ENCODE measurements at places on chromosomes 11 and 22.
A peak's percentile ranks its signal among the peaks of the same experiment; 100 is the strongest.

GRCh38 chr11:123188508-123189165 lies 6.4 kb downstream of the CLMP start:
- no peak for DNase-seq

- no peak for DNase-seq
Observed at GRCh38 chr22:37295213-37295886, 13.0 kb downstream of the CYTH4 start.

DNA sequence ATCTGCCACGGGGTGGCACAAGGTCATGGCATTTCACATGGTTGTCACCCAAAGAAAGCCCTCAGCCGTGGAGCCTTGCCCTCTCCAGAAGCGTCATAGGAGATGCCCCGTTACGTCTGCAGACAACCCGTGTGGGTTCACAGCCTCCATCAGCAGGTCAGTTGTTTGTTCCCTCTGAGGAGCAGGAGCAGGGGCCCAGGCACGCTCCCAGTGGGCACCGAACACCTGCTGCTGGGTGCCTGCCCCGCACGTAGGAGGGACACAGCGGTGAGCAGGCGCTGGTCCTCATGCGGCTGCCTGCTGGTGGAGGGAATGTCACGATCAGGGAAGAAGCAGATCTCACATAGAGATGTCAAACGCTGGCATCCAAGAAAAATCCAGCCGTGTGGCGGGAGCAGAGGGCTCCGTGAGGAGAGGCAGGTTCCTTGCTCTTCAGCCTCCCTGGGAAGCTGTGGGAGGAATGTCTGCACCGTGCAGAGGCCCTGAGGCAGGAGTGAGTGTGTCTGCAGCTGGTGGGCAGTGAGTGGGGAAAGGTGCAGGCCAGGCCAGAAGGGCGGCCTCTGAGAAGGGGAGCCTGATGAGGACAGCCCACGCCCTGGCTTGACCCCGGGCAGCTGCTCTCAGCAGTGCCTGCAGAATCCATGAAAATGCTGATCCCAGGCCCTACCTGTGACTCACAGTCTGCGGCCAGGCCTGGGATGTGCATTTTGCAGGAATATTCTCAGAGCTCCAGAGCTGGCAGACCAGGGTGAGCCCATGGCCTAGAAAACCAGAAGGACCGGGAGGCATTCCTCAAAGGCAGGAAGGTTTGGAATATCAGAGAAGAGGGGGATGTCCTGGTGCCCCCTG lies 36.4 kb upstream of the TH start:
- no peak for DNase-seq

GRCh38 chr22:38230108-38230825 lies 28.5 kb downstream of the MAFF start:
- DNase-seq, result peak; percentile 78

DNA sequence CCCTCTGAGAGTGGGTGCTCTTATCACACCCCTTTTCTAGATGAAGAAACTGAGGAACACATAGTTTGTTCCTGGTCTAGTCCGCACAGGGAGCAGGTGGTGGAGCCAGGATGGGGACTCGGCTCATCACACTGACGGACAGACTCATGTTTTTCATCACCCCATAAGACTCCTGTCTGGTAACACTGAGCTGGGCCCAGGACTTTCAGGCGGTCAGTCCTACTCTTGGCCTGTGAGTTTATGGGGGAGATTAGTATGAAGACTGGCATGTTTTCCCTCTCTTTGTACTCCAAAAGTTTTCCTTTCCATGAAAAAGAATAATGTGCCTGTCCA lies 160.8 kb downstream of the LDLRAD3 start:
- DNase-seq, result no peak

DNA sequence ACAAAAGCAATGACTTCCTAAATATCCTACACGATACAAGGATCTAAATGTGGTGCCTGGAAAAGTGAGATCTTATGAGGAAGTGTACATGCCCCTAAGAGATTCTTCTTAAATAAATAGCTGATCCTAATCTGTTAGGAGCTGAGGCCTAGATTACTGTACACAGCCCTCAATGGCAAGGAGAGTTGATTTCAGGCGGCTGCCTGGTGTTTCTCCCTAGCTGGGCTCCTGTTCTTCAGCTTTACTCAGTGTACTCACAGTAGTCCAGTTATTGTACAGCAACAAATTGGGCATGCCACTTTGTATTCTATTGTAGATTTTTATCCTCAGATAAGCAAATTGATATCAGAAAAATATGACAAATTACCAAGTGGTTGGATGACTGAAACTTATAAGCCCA lies 358.2 kb upstream of the PDGFD start:
- DNase-seq, result no peak

DNA sequence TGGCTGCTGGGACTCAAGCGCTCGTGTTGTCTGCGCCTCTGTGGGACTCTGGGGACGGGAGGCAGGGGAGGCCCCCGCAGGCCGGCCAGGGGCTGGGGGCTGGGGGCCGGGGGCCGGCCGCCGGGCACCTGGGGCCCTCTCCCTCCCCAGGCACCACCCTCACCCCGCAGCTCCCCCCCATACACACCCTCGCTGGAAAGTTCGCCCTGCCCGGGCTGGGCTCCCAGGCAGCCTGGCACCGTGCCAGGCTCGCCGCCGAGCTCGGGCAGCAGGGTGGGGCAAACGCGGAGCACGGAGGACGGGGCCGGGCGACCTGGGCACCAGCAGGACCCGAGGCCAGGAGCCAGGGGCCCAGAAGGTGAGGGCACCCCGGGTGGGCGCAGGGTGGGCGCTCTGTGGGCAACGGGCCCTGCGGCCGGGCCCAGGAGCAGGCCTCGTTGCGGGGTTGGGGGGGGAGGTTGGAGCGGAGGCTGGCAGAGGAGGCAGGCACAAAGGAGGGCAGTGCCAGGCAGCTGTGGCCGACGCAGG lies 76.7 kb upstream of the WNT7B start:
- peak; percentile 91 for DNase-seq

DNA sequence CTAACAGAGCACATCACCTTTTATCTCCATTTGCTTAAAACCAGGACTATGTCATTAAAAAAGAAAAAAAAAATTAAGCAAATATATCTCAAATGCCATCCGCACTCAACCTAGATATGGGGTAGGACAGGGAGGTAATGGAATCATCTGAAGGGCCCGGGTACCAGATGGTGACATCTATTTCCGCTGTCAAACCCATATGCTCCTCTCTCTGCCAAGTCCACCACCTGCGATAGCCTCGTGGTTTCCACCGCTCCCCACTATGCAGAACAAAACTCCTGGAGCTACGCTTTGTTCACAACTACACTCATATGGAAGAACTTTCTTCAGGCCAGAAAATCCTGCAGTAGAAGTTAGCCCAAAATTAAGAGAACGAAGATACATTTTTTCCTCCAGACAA lies 31.4 kb downstream of the FEZ1 start:
- no peak for DNase-seq

DNA sequence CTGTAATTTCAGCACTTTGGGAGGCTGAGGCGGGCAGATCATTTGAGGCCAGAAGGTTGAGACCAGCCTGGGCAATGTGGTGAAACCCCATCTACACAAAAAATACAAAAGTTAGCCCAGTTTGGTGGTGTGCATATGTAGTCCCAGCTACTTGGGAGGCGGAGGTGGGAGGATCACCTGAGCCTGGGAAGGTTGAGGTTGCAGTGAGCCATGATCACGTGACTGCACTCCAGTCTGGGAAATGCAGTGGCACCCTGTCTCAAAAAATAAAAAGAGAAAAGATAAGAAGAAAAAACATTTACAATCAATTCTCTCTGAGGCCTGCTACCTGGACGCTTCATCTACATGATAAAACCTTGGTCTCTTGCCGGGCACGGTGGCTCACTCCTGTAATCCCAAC lies 7.2 kb upstream of the CBL start:
- DNase-seq, result no peak

DNA sequence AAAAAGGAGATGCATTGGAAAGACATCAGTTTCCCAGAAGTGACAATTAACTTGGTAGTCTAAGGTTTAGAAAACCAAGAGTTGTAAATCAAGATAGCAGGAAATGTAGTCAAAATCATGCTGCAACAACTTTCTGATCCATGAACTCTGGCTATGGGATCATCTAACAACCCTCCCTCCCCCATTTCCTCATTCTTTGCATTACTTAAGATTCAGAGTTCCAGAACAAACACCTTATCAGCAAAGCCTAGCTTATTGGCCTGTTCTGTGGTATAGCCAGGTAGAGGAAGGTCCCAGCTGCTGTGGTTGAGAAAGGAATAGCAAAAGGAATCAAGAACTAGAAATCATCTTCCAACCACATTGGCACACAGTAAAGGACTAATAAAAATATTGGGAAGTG lies 651.1 kb downstream of the METTL15 start:
- DNase-seq, result no peak

- DNase-seq, result no peak
Observed at GRCh38 chr22:27065279-27065678, 407.9 kb downstream of the MIAT start.

DNA sequence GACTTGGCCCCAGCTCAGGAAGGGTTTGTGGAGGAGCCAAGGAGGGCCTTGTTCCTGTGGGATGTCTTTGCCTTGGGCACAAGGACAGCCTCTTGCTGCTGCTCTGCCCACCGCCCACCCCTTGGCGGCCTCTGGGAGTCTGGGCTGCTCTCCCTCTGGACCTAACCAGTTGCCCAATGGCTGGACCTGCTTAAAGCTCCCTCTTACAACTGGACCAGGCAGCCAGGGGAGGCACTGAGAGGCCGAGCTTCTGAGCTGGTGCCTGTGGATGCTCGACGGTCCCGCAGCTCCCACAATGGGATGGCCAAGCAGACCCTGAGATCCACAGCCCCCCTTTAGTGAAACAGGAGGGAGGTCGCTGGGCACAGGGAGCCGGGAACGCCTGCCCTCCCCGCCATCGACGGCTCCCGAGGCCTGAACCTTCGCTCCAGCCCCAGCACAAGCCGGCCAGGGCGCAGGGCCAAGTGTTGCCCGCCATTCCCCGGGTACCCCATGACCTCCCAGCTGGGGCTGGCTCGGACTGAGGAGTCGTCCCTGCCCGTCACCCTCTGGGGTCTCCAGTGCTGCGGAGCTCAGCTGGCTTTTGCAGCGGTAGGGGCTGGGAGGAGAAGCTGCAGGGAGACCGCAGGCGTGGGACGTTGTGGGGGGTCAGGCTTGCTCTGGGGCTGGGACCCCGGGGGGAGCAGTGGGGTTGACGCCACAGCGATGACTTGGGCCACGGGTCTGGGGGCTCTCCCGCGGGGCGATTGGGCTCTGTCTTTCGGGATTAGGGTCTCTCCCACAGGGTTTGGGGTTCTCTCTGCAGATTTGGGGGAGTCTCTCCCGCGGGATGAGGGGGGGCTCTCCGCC lies 584 bp upstream of the GAL start:
- DNase-seq, result no peak

- no peak for DNase-seq
Observed at GRCh38 chr11:134878785-134879184, 466.7 kb upstream of the B3GAT1 start.

DNA sequence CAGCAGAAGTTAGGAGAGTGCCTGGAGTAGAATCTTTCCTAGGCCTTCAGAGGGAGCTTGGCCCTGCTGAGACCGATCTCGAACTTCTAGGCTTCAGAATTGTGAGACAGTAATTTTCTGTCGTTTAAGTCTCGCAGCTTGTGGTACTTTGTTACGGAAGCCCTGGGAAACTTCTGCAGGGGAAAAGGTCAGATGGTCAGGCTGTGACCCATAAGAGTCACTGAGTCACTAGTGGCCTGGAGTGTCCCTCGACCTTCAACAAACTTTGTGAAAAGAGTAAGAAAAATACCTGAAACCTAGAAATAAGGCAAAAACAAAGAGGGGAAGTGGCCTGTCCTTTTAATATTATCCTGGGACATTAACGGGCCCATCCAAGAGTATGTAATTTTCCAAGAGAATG lies 34.6 kb downstream of the CSNK2A3 start:
- DNase-seq, result peak; percentile 44

- peak; percentile 67 for DNase-seq
Observed at GRCh38 chr11:6204706-6205105, 651 bp upstream of the C11orf42 start.

GRCh38 chr22:30159561-30160353 lies 79.5 kb downstream of the HORMAD2 start:
- no peak for DNase-seq

DNA sequence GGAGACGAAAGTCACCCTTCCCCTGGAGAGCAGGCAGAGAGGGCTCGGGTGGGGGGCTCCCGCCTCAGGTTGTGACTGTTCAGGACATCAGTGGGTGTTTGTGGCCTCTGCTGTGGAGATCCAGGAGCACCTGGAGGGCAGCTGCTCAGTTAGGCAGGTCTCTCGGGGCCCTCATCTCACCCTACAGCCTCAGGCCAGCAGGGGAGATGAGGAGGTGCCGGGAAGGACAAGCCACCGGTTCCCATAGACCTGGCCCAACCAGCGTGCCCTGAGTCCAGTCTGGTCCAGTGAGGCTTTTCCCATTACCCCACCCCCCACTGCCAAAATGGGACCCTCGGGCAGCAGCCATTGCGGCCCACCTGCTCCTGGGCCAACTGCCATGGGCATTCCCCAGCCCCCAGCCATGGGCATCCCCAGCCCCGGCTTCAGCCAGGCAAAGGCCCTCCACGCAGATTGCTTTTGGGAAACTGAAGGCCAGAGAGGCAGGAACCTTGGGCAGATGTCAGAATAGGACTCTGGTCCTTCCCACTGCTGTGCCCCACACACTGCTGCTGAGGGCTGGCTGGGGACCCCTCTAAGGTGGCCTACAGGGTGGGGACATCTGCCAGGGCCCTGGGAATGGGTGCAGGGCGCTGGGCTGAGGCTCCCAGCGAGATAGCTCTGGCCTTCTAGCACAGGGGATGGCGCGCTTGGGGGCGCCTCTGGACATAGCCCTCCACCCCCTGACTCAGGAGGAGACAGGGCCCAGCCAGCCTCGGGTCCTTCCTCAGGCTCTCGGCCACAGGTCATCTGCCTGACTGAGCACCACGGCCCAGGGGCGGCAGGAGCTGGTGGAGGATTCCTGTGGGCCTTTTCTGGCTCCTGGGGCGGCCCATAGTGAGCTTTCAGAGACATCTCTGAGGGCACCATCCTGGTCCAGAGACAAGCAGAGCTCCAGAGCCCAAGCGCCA lies 4.8 kb downstream of the PIM3 start:
- no peak for DNase-seq

DNA sequence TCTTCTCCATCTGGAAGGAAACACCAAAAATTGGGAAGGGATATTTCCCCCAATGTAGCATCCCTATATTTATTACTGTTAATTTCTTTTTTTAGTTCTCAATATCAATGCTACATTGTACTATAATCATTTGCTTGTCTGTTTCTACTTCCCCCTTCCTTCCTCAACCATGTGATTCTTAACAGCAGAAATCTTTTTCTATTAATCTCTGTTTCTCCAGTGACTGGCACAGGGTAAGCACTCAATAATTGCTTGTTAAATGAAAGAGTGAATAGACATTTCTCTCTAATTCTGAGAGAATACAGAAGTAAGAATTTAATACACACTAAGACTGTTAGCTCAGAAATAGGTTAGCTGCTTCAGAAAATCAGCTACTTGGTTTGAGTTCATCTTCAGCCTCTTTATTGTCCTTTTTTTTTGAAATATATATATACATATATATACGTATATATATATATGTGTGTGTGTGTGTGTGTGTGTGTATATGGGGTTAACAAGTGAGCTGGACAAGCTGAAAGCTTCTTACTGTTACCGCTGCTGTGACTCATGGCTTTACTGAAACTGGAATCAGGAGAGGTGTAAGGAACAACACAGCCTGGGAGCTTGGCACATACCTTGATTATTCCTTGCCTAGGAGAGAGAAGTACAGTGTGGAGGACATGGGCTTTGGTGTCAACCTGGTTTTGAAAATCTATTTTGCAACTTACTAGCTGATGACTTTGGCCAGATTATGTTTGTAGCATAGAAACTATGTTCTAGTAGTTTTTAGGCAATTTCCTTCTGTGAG lies 26.2 kb upstream of the PDE3B start:
- peak; percentile 16 for DNase-seq
